Activated naive CD4-positive, alpha-beta T cell treated with anti-CD3 and anti-CD28 coated beads, Interleukin-2, amount 50 U/mL, for 16 hours (primary cell): ENCODE measurements at places on chromosomes 16 and 17.

DNA sequence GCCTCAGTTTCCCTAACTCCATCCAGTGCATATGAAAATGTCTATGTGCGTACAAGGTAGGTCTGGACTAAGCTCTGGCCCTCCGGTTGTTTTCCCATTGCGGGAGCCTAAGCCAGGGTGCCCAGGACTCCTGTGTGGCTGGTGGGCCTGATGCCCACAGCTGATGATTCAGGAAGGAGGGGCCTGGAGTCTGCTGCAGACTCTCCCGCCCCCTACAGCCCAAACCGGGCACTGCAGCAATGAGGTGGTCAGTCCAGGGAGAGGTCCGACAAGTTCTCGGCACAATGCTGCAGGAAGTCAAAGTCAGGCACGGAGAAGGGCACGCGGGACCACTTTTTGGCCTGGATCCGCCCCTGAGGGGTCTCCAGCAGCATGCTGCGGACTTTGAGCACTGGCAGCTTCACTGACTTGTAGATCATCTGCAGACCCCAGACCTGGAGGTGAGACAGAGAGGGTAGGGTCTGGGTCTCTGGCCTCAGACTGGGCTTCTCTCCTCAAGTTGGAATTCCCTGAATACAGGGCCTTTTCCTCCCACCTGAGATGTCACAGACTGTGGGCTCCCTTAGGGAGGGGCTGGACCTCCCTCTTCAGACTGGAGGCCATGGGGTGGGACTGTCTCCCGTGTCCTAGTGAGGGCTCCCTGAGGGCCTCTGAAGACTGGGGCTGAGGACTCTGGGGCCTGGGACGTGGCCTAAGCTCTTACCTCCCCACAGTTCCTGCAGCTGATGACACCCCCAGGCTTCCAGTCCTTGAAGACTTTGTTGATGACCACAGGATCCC, 3.4 kb upstream of the ZNF385C start:
- peak; percentile 68 for DNase-seq

- DNase-seq, result no peak
Measured at GRCh38 chr17:12391468-12391867, 274.2 kb upstream of the MYOCD start.

GRCh38 chr17:82936768-82937171, 96.9 kb upstream of the ZNF750 start:
- peak; percentile 10 for DNase-seq

- no peak for DNase-seq
Measured at GRCh38 chr16:56600398-56600999, 7.9 kb upstream of the MT2A start.

DNA sequence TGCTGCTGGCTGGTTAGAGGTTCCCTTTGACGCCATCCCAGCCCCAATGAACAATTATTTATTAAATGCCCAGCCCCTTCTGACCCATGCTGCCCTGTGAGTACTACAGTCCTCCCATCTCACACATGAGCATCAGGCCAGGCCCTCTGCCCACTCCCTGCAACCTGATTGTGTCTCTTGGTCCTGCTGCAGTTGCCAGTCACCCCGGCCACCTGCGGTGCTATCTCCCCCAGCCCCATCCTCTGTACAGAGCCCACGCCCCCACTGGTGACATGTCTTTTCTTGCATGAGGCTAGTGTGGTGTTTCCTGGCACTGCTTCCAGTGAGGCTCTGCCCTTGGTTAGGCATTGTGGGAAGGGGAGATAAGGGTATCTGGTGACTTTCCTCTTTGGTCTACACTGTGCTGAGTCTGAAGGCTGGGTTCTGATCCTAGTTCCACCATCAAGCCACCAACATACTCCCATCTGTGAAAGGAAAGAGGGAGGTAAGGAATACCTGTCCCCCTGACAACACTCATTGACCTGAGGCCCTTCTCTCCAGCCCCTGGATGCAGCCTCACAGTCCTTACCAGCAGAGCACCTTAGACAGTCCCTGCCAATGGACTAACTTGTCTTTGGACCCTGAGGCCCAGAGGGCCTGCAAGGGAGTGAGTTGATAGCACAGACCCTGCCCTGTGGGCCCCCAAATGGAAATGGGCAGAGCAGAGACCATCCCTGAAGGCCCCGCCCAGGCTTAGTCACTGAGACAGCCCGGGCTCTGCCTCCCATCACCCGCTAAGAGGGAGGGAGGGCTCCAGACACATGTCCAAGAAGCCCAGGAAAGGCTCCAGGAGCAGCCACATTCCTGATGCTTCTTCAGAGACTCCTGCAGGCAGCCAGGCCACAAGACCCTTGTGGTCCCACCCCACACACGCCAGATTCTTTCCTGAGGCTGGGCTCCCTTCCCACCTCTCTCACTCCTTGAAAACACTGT, 11.3 kb downstream of the CX3CL1 start:
- no peak for DNase-seq

DNA sequence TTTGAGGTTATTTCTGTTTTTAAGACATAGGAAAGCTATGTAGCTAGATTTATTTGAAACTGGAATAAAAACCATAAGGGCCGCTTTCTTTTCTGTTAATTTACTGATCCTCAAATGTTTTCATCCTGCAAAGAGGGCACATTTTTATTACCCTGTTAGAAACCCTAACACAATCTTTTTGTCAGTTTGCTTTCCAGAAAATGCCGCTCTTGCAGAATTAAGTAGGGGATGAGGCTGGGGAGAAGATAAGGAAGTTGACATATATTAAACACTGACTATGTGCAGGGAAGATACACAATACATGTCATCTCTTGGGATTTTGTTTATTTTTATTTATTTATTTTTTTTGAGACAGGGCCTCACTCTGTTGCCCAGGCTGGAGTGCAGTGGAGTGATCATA, 15.7 kb downstream of the USP43 start:
- DNase-seq, result no peak
